ENCODE measurements at places on chromosomes 6 and 20.
A peak's percentile ranks its signal among the peaks of the same experiment; 100 is the strongest.

DNA sequence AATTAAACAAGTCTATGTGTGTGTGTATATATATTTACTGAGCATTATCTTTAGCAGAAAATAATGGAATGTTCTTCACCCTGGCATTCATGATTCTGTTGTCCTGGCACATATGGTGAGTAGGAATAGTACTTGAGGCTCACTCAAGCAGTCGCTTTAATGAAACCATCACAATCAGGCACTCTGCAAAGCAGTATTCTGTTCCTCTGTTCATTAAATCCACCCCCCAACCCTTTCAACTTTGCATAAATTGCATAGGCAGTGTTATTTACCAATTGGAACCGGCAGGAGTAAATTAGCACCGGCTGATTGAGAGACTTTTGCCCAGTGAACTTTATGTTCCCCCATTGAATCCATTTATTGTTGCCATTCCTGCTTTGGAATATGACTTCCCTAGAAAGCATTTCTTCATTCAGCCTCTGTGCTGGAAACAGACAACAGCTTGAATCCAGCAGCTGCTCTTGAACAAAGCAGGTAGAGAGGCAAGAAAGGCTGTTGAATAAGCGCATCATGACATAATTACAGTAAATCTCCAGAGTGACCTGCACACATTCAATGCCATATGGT is 268.0 kb upstream of the RNF217 start:
- DNase-seq: no peak

DNA sequence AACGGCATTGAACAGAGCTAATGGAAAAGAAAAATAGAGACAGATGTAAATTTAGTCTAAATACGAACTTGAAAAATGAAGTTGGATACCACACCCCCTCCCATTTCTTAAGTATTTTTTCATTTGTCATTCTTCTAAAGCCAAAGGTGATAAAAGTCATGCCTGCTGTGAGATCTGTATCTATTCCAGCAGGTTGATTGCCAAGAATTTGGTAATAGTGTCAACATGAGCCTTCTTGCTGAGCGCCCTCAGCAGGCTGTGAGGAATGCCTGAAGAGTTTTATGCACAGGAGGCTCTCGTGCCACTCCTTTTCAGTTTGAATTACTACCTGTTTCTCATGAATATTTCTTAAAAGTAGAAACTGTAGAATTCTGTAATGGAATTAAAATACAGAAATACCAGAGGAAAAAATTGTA is 165.4 kb downstream of the QKI start:
- no peak for DNase-seq

DNA sequence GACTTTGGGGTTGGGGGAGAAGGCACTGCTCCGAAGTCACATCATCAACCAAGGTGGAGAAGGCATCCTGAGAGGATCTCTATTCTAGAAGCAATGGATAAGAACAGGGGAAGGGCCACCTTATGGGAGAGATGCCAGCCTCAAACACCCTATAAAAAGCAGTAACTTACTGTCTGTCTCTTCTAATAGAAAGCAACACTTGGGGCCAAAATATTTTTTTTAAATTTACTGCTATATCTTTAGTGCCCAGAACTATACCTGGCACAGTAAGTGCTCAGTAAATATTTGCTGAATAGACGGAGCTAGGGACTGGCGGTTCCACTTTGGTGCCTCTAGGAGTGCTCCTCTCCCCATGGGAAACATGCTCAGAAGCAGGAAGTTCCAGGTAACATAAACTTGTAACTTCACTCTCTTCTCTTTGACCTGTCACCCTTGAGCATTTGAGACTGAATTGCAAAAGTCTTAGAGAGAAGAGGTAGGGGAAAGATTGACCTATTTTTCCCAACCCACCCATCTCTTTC is 807 bp upstream of the OTOR start:
- DNase-seq: no peak

DNA sequence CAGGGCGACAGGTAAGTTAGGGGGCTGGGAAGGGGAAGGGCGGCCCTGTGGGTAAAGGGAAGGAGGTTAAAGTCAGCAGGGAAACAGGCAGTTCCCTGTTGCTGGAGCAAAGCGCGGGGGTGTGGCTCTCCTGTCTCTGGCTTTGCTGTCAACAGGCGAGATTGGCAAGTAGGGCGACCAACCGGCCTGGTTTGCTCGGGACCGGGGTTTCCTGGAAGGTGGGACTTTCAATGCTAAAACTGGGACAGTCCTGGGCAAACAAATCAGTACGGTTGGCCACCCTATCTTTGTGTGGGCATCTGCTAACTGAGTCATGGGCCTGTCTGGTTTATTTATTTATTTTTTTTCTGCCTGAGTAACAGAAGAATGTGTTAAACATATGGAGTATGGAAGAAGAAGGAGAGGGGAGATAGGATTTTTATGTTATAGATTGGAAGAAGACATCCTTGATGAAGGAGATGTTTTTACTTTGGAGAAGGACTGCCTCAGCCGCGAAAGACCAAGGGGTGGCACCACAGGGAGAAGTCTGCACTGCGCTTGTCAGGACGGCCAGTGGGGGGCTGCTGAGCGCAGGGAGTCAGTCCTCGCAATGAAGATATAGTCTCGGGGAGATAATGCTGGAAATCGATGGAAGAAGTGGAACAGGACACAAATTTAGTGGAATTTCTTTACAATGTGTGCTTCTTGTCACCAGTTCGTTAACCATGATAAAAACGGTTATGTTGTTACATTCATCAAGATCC is 43.4 kb upstream of the ESR1 start:
- DNase-seq: peak; percentile 91

DNA sequence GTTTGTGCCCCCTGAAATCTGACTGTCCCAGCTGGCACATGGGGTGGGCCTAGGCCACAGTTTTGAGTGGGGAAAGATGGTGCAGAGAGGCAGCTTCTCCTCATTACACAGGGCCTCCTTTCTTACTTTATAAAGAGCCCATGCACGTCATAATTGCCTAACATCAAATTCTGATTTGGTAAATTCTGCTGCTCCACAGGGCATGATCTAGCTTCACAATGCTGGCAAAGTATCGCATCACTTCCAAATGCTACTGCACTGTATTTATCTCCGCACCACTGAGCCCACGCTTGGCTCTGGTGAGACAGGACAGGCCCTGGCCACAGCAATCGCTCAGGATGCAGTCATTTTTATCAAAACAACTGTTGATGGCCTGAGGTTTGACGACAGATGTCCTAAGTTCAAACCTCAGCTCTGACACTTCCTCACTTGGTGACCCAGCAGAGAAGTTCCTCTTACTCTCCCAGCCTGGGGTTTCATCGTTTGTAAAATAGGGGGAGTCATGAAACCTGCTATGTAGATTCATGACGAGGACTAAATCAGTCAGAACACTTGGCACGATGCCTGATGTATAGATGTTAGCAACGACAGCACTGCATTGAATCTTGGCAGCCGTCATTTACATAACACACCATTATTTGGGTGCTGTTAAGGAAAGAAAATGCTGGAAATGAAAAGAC is 187.9 kb downstream of the TTLL2 start:
- DNase-seq: peak; percentile 53

GRCh38 chr6:151065027-151065815 is 174.5 kb upstream of the AKAP12 start:
- peak; percentile 64 for DNase-seq

GRCh38 chr6:6826095-6826901 is 237.8 kb downstream of the LY86 start:
- no peak for DNase-seq

DNA sequence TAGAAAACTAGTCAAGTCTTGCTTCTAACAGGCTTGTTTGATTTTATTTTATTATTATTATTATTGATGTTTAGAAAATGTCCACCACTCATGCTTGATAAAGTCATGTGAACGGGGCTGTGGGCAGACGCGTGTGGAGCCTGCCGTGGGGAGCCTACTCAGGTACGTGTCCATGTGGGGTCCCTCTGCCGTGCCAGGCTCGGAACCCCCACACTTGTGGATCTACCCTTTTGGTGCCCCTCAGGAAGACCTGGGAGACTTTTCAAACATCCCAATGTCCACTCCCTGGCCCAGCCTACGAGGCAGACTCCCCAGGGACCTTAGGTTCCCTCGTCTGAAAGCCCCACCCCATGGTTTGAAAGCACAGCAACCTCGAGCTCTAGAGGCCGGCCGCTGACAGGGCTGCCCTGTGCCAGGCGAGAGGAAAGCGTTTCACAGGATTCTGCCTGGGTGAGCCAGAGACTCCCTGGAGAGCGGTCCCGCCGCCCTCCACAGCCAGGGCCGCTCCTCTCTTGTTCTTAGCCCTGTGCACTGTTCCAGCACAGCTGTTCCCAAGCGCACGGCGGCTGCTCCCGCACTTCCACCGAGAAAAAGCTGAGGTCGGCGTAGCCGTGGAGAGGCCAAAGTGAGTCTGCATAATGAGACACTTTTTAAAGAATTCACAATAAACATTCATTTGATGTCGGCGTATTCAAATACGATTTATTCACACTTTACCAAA is 249.7 kb downstream of the TTLL2 start:
- DNase-seq: no peak

DNA sequence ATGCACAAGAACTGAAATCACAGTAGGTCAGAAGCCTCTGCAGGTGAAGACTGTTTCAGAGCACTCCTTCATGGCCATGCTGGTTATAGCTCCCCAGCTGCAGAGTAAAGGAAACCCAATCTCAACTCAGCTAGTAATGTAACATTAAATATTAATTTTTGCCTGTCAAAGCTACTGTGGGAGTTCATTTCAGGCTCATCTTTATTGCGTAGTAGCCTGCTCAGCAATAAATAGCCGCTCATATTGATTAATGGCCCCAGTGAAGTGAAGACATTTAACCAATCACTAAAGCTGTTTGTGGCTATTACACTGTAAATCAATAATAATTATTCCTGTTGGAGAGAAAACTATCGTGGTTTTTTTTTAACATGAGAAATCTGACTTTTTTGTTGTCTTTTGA is 101.7 kb downstream of the FRK start:
- no peak for DNase-seq

DNA sequence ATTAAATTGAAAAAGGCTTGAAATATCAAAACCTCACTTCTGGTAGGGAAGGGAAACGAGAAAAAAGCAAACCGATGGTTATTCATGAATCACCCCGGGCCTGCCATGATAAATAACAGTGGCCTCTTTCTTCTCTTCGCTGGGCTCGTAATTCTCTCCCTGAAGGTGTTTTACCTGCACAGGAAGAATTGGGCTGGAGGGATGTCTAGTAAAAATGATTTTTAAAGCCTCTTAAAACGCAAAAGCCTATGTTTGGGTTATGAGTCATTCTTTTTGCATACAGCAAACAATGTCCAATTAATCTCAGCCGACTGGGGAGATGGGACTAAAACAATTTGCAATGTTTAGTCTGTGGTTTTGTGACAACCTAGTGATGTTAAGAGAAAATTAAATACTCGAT is 16.8 kb downstream of the LINC00237 start:
- no peak for DNase-seq

DNA sequence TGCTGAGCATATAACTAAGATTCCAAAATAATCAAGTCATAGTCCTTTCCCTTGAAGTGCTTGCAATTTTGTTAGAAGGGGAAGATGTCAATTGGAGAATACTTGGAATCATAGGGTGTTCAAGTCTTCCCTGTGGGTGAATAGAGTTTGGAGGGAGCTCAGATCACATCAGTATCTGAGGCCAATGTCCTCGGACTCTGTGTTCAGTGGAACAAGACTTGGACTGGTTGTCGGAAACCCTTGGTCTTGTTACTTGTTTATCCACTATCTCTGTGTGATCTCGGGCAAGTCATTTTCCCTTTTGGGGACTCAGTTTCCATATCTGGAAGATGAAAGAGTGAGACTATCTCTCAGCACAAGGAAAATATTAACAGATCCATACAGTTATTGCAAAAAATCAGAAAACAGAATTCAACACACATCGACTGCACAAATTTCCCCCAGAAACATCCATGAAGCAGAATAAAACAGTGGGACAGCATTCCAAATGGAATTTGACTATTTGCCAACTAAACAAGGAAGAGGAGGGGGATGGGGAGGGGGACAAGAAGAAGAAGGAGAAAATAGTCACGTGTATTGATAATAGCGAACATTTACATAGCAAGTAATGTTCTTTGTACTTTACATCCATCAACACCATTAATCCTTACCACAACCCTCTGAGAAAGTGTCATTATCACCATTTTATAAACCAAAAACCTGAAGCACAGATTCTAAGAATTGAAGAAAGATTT is 3.9 kb upstream of the EDEM2 start:
- DNase-seq: no peak

DNA sequence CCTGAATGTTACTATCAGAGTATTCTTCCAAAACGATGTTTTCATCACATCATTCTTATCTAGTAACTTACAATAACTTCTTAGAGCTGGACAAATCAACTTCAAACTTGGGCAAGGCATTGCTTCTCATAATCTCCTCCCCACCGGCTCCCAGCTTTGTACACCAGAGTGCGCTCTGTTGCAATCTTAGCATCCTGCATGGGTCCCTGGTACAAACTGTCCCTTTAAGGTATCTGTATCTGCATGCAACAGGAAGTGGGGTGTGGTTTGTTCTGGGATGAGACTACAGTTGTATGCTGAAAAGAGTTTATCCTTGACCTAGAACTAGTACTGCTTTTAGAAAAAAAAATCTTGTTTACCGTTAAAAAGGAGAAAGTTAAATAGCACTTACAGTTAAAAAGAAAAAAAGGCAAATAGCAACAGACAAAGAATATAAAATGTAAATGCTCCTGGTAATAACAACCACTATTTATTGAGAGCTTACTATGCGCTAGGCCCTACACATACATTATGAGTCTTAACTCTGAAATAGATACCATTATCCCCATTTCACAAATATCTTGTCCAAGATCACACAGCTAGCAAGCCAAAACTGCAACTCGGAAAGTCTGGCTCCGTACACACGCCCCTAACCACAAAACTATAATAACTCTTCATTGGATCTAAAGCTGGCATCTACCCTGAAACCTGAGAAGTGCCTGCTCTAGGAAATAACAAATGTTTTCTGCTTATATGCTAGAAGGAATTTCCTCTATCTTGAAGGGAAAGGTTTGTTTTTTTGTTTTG is 9.8 kb upstream of the HECA start:
- no peak for DNase-seq

DNA sequence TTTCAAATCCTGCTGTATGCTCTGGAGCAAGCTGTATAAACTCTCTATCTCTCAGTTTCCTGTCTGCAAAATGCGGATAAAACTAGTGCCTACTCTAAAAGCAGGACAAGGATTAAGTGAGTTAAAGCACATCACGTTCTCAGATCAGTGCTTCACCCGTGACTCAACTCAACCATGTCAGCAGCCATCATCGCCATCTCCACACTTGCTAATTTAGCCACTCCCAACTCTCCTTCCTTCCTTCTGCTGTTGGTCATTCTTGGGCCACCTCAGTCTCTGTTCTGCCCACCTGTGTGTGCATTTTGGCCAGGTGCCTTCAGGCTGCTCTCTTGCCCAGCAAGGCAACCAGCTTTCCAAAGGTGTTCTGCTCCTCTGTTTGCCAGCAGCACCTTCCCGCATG is 260.0 kb upstream of the CDYL start:
- DNase-seq: no peak

DNA sequence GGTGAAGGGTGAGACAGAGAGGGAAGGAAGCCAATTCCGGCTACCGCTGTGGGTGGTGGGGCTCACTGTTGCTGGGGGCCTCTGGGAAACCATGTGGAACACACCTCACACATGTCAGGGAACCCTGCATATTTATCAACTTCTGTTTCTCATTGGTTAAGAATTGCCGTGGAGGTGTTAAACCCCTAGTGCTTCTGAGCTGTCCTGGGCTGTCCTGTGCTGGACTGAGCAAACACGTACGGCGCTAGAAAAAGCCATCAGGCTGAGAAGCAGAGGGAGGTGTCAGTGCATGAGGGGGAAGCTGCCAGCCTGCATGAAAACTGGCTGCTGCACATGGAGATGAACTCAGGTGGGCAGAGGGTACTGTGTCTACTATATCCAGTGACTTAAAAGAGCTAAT is 103.9 kb upstream of the JAG1 start:
- no peak for DNase-seq

- DNase-seq: no peak
Observed at GRCh38 chr6:80605165-80605989, 498.9 kb downstream of the BCKDHB start.

Data from mesenteric fat pad (tissue), 1 donor.